ENCODE measurements at places on chromosomes 6 and 20.

GRCh38 chr6:43699564-43700186 lies 12.1 kb upstream of the MRPS18A start:
- DNase-seq = no peak

DNA sequence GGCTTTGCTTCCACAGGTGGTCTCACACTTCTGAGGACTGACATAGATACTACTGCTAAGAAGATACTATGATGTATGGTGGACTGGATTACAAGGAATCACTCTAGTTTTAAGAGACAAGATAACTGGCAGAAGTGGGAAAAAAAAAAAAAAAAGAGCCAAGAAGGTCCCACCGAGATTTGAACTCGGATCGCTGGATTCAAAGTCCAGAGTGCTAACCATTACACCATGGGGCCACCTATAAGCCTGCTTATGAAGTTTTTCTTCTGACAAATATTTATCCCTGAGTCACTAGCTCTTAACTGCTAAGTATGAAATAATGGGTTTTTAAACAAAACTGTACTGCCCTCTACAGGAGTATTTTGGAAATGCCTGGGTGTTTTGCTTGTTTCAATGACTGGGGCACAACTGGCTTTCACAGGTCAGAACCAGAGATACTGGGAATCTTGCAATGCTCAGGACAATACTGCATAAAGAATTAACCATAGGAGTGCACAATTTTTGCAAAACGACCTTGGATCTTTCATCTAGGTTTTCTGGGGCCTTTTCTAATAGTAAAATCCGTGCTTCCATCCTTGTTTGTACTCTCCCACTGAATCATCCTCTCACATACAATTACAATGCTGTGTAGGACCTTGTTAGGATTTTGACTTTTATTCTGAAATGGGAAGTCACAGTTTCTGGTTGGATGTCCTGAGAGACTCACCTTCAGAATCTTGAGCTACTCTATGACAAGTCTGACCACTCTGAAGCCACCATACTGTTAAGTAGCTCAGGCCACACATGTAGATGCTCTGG lies 116.3 kb downstream of the OR2B2 start:
- DNase-seq = peak; percentile 81

DNA sequence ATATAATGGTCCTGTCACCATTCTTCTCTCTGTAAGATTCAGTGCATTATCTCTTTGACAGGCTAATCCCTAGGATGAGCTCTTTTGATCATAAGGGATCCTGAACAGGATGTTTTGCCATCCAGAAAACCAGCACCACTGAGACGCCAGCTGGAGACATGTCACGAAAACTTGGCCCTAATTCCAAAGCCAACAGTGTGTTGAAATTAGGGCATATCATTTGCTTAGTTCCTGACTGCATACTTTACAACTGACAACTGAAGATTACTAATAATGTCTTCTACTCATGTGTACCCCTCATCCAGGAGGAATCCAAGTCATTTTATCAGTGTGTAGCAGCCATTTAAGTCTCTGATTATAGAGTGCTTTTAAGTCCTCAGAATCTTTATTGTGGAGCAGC lies 243.6 kb downstream of the KCNQ5 start:
- no peak for DNase-seq

DNA sequence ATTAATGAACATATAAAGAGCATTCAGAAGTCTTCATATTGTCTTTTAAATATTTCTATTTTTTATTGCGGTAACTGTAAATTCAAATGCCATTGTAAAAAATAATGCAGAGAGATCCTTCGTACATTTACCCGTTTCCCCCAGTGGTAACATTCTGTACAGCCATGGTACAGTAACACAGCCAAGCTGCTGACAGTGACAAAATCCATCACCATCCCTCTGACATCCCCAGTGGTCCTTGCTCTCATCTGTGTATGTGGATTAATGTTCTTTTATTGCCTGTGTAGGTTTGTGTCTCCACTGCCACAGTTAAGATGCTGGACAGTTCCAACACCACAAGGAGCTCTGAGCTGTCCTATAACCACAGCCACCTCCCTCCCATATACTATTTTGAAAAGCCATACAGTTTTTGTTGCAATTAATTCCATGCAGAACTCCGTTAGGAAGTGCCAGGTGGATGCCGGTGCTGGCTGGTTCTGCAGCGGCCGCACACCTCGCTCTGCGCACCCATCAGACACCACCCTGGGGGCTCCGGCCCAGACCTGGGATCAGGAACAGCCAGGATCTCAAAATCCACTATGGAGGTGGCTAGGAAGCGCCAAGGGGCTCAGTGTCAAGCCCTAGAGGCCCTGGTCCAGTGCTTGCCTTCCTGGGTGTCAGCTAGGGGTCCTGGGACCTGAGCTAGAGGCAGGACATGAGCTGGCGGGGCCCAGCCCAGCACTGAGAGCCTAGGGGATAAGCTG lies 93.1 kb upstream of the PMEPA1 start:
- no peak for DNase-seq

GRCh38 chr6:39230654-39231035 lies 1.4 kb upstream of the KCNK5 start:
- DNase-seq = no peak

DNA sequence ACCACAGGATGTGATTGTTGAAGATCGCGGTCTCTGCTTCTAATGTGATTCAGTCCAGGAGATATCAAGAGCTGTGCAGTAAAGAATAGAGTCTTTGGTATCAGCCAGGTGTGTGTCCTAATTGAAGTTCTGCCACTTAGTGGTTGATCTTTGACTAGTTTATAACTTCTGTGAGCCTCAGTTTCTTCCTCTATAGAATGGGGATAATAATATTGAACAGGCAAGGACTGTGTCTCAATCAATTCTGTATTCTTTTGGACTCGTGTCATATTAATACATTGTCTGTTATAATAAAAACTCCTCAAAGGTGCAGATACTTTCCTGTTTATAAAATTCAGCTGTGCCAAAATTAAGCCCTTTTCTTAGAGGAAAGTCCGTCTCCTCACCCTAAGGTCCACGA lies 23.1 kb upstream of the NCOA6 start:
- DNase-seq = no peak

DNA sequence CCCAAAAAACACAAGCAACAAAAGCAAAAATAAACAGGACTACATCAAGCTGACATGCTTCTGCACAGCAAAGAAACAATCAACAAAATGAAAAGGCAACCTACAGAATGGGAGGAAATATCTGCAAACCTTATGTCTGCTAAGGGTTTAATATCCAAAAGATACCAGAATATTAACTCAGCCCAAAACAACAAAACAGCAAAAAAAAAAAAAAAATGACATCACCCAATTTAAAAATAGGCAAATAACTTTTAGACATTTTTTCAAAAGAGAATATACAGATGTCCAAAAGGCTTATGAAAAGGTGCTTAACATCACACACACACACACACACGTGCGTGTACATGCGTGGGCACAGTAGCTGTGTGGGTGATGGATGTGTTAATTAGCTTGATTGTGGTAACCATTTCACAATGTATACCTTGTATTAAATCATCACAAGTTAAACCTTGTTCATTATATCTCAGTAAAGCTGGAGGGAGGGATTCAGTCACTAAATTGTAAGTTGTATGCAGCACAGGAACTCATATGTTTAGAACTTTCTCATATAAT lies 52.4 kb downstream of the QKI start:
- no peak for DNase-seq

GRCh38 chr6:109515781-109516409 lies 32.9 kb upstream of the ZBTB24 start:
- peak; percentile 14 for DNase-seq

GRCh38 chr6:12116978-12117377 lies 104.9 kb downstream of the HIVEP1 start:
- DNase-seq = no peak

- no peak for DNase-seq
These were observed 342.5 kb upstream of the JARID2 start for GRCh38 chr6:14903176-14904038.

- no peak for DNase-seq
These were observed 19.3 kb upstream of the NEDD9 start for GRCh38 chr6:11251553-11252360.

GRCh38 chr20:755941-756340 lies 12.4 kb downstream of the SLC52A3 start:
- DNase-seq = no peak

DNA sequence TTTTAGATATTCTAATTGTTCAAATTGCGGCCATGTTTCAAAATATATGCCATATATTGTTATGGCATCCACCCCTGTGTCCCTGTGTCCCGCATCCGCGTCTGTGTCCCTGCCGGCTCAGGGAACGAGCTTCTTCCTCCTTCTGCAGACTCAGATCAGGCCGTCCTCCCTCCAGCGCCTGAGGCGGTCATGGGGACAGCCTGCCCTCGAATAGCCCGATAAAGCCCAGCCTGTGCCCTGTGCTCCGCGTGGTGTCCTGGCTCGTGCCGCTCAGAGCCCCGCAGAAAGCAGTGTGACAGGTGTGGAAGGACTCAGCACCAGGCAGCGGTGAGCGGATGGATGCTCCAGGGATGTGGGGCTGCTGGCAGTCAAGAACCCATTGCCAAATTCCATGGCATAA lies 663.4 kb upstream of the DEFB115 start:
- DNase-seq = no peak

DNA sequence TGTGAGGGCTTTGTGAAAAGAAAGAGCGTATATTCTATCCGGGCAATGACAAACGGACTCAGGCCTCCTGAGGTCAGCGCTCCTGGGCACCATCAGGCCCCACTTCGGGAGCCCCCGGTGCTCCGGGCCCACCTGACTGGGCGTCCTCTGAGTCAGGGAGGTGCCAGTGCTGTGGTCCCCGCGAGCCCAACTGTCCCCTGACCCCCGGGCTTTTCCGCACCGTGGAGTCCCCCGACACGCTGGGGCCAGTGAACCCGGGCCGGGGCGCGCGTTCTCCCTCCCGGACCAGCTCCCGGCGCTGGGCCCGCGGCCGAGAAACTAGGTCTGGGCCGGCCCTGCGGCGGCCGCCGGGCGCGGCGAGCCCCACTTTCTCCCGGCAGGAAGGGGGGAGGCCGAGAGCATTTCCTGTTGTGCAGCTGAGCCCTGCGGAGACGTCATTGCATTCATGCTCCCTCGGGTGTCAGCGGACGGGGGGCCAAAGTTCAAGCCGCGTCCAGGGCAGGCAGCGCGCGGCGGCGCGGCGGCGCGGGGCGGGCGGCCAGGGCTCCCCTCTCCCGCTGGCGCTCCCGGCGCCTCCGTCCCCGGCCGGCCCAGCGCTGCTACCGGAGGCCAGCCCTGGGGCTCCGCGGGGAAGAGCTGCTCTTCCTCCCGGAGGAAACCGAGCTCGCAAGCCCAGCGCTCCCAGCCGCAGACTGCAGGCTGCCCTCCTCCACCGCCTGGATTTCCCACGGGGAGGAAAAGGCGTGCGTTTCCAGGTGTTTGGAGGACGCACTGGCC lies 18.3 kb downstream of the HIVEP2 start:
- DNase-seq = peak; percentile 82

- DNase-seq = no peak
These were observed 42.1 kb upstream of the FOXA2 start for GRCh38 chr20:22626496-22626895.

- DNase-seq = no peak
These were observed 738.6 kb upstream of the ADGRB3 start for GRCh38 chr6:67896476-67896875.

- DNase-seq = no peak
These were observed 118.8 kb downstream of the PHACTR3 start for GRCh38 chr20:59723108-59723500.

GRCh38 chr20:56903421-56903820 lies 274.3 kb downstream of the TFAP2C start:
- no peak for DNase-seq

- no peak for DNase-seq
These were observed 545.8 kb upstream of the CITED2 start for GRCh38 chr6:139920027-139920775.

DNA sequence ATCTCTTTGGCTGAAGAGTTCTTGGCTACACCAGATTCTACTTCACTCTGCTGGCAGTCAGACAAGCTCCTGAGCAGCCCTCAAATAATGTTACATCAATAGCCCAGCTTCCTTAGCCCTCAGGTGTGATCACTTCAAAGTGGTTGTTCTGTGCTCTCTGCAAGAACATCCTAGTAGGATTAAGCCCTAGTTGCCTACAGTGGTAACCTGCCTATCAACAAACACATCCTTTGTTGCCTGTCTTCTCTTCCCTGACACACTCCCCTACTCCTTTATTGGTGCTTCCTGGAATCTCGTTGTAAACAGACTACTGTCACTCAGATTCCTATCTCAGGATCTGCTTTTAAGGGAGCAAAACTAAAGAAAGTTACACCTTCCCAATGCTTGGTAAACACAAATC lies 45.1 kb upstream of the TASP1 start:
- DNase-seq = no peak

GRCh38 chr20:61909028-61909427 lies 156.7 kb downstream of the TAF4 start:
- no peak for DNase-seq

DNA sequence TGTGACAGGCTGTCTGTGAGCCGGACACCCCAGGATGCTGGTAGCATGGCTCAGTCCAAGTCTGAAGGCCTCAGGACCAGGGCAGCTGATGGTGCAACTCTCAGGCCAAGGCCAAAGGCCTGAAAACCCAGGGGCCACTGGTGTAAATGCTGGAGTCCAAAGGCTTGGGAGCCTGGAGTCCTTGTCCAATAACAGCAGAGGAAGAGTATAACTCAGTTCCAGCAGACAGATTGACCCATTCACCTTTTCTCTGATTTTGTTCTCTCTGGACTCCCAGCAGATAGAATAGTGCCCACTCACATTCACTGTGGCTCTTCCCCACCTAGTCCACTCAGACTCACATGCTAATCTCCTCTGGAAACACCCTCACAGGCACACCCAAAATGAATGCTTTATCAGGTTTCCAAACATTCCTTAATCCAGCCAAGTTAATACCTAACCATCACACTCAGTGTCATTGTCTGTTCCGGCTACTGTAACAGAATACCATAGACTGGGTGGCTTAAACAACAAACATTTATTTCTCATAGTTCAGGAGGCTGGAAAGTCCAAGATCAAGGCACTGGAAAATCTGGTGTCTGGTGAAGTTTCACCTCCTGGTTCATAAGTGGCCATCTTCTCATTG lies 5.0 kb upstream of the TRAF3IP2 start:
- DNase-seq = no peak

GRCh38 chr6:158552796-158553138 lies 7.1 kb upstream of the TMEM181 start:
- DNase-seq = no peak

DNA sequence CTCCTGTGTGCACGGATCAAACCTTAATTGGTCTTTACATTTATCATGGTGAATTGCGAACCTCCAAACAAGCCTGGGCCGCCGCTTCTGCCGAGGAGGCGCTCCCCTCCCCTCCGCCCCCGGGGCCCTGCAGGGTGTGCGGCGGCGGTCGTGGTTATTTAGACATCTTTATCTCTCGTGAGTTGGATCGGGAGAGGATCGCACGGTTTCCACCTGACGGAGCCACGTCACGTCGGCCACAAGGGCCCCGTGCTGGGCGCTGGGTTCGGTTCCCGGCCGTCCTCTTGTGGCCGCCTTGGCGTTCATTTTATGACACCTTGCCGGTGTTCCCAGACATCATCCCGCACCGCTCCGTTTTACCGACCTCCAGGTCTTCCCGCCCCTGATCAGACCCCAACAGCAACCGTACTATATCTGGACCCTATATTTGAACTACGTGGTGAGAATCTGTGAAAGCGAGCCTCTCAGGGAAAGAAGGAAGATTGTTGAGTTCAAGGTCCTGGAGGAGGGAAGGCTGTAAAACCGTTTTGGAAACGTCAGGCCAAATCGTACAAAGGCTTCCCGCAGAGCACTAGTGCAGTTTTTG lies 1.3 kb upstream of the CNR1 start:
- no peak for DNase-seq

GRCh38 chr6:147003186-147003585 lies 201.0 kb upstream of the STXBP5 start:
- DNase-seq = no peak
